ENCODE measurements at places on chromosomes 16 and 17.

- no peak for DNase-seq
Measured at GRCh38 chr17:72539981-72540897, 419.4 kb downstream of the SOX9 start.

DNA sequence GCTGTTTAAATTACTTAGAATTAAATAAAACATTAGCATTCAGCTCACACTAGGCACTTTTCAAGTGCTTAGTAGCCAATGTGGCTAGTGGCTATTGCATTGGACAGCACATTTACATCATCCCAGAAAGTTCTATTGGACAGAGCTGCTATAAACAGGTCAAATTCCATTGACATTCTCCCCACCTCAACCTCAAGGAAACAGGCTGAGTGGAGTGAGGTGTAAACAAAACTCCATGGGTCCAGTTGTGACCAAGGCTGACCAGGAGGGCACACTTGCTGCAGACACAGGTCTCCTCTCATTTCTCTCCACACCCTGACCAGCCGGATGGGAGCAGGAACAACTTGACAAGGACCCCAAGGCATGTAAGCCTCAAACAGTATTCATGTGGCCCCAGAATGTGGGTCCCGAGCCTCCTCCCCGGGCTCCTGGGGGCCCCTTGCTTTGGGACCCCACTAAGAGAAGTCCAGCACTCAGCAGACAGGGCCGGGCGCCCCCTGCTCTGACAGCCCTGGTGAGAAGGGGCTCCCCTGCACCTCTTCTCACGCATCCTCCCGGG, 488 bp downstream of the C17orf113 start:
- no peak for DNase-seq

DNA sequence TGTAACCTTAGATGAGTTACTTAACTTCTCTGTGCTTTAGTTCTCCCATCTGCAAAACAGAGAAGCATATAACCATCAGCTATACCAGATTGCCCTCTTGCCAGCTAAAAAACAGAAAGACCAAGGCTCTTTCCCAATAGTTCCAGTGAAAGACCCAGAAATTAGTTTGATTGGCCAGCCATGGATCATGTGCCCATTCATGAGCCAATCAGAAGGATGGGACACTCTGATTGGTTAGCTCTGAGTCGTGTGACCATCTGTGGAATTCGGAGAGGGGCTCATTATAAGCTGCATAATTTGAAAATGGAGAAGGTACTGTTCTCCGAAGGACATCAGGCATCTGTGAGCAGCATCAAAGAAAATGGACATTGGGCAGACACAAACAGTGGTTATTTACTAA, 155.2 kb downstream of the ABCC12 start:
- DNase-seq: no peak

DNA sequence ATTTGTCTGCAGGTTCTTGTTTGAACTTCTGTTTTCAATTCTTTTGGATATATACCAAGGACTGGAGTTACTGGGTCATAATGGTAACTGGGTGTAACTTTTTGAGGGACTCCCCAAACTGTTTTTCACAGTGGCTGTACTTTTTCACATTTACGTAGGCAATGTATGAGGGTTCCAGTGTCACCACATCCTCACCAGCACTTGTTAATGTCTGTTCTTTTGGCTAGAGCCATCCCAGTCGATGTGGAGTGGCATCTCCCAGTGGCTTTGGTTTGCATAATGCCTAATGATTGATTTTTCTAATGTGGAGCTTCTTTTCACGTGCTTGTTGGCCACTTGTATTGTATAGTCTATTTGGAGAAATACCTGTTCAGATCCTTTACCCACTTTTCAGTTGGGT, 59.3 kb downstream of the SPECC1 start:
- no peak for DNase-seq
